ENCODE measurements at places on chromosomes 5 and 9.

GRCh38 chr9:88672874-88673689 lies 138.1 kb downstream of the NXNL2 start:
- DNase-seq = no peak

- no peak for DNase-seq
Observed at GRCh38 chr5:141598391-141599345, 20.1 kb downstream of the DIAPH1 start.

- DNase-seq = no peak
Observed at GRCh38 chr5:110851357-110851756, 112.5 kb downstream of the SLC25A46 start.

DNA sequence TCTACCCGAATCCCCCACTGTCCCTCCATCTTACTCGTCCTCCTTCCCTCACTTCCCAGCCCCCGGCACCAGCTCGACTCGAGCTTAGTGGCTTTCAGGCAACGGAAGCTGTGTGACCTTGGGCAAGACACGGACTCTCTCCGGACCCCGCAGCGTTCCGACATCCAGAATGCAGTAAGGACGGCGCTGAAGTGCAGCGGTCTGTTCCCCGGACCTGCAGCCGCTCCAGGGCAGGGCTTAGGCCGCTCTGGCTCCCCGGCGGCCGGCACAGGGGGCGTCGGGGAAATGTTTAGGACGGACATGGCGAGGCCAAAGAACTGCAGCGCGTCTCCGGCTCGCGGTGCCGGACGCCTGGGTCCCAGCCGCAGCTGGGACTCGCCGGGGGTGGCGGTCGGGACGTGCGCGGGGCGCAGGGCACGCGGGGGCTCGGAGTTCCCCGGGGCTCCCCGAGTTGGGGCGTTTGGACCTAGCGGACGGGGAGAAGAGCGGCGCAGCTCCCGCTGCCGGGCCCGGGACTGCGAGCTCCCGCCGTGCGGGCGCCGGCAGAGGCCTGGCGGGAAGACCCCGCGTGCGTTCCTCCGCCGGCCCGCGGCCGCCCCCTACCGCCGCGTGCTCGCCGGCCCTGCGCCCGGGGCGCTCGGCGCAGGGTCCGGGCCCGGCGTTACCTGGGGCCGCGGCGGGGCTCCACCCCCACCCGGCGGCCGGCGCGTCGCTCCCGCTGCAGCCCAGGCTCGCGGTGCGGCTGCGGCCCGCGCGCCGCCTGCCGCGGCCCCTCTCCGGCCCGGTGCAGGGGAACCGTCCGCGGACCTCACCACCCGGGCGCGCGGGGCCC lies 5.6 kb upstream of the RNF44 start:
- peak; percentile 87 for DNase-seq

- DNase-seq = no peak
Observed at GRCh38 chr5:55289808-55290207, 17.7 kb downstream of the DHX29 start.

- no peak for DNase-seq
Observed at GRCh38 chr5:125390326-125390725, 643.9 kb upstream of the ZNF608 start.

DNA sequence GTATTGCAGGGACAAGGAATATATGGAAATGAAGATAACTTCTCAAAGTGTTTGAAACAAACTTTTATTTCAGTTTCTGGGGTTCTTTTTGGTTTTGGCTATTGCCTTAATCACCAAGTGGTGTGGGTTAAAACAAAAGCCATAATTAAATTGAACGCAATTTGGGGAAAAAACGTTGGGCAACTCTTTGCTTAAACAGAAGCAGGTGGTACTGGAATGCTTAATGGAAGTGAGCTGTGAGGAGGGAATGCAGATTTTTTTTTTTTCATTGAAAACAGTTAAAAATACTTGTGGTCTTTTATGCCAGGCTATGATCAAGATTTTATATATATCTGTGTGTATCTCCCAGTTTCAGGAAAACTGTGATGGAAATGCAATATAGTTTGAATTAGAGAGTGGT lies 195.7 kb upstream of the TUT7 start:
- no peak for DNase-seq

DNA sequence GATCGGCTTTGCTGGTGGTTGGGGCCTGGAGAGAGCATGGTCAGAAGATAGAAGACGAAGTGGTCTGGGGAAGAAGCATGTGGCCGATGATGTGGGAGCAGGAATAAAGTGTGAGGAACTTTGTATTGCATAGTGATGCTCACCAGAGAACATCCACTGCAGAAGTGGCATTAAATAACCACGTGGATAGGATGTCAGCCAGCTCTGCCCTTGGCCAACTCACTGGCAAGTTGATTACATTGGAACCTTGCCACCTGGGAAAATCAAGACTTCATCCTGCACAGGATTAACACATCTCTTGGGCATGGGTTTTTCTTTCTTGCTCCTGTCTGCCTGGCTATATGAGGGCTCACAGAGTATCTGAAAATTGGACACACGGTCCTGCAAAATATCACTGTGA lies 217.4 kb downstream of the DMRT2 start:
- DNase-seq = no peak

DNA sequence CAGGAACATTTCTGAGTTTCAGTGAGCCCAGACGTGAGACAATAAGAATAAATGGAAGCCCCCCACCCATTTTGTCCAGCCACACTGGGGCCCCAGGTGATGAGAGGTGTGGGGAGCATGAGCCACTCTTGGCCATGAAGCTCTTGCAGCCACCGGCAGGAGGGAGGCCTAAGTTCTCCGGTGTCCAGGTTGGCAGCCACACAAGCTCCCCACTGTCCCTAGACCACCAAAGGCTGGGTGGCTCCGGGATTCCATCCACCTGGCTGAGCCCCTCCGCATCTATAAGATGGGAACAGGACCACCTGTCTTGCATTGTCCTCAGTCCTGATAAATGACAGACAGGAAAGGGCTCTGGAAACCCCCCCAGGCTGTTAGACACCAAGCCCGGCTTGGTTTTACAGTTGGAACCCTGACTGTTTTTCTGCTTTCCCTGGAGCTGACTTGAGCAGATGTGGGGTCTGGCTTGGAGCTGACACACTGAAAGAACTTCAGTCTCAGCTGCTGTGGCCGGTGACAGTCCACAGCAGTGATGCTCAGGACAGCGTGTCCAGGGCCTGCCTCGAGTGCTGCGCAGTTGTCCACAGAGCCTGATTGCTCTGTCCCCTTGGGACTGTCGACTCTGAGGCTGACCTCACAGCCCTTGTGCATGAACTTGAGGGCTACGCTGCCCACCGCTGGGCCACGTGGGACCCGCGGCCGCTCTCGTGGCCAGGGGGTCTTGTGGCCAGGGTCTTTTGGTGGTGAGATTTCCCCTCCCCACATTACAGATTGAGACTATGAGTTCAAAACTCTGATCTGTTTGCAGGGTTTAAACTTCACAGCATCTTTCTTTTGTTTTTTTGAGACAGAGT lies 74.8 kb downstream of the PSMB7 start:
- peak; percentile 11 for DNase-seq

DNA sequence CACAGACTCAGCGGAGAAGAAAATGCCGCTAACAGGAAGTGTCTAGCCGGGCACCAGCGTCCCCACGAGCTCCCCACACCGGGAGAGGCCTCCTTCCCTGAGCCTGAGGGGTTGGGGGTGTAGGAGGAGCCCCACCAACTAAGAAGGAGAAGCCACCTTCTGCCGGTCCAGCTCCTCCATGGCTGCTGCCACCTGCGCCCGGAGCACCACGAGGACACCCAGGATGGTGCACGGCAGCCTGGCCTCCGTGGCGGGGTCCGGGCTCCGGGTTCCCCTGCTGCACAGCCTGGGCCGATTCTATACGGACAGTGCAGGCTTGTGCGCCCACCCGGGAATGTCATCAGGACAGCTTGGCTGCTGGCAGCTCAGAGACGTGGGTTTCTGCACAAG lies 297 bp downstream of the LCN8 start:
- DNase-seq = no peak

GRCh38 chr5:157994906-157995519 lies 136.1 kb upstream of the CLINT1 start:
- peak; percentile 20 for DNase-seq

Data from posterior cingulate gyrus (tissue), 11 donors.